ENCODE measurements at places on chromosomes 16 and 17. TPM values are rescaled to one million over a fixed set of nuclear protein-coding genes. Genes with fewer than 3 reads are reported as not detected.

The KCNH4 gene
- 0.56 TPM for polyA plus RNA-seq

The ARHGDIG gene
- polyA plus RNA-seq: 4.1 TPM

The HAS3 gene
- 0.67 TPM for polyA plus RNA-seq

The TMEM92 gene
- polyA plus RNA-seq: 0.59 TPM

The CES5A gene
- polyA plus RNA-seq: not detected

The GAN gene
- 0.56 TPM for polyA plus RNA-seq

The DNASE1L2 gene
- polyA plus RNA-seq: 0.45 TPM

The PPP1R27 gene
- polyA plus RNA-seq: not detected

The TCF25 gene
- 122 TPM for polyA plus RNA-seq
